ENCODE measurements at places on chromosomes 4 and X.

DNA sequence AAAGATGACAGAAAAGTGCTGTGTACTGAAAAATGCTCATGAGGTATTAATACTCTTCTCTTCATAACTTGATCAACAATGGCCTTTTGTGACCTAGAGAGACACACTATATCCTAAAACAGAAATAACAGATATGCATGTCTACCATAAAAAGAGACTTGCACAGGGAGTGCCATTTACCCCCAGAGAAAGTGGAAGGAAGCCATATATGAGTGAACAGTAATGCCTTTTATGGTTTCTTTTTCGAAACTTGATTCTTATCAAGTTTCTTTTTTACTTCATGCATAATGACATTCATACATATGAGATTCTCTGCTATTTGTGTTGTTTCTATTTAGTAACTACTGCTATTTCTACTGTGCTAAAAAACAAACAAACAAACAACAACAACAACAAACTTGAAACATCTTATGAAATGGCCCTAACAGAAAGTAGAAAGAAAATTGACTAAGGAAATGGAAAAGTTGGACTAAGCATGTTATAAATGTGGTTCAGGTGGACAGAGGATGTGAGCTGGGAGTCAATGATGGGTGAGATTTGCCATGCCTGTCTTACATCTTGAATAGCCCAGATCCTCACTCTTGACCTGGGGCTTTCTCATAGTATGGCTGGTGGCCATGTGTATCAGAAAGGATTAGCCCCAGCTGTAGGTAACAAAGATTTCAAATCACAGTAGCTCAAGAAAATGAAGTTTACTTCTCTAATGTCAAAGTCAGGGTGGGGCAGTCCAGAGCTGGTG, 43.8 kb downstream of the GEMIN8 start:
- no peak for DNase-seq

DNA sequence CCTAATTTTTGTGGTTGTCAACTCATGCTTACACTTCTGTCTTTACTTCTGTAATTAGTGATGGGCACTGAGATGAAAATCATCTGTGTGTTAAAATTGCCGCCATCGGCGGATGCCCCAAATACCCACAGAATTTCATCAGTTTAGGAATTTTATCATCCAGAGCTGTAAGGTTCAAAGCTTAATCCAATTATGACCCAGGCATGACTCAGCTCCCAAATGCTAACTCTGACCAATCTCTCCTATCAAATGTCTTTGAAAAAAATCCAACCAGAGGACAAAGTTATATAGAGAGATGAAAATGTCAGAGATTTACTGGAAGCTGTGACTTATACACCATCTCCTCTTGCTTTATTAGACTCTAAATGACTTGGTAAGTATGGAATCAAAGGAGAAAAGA, 1048.7 kb upstream of the PRKX start:
- DNase-seq = no peak

DNA sequence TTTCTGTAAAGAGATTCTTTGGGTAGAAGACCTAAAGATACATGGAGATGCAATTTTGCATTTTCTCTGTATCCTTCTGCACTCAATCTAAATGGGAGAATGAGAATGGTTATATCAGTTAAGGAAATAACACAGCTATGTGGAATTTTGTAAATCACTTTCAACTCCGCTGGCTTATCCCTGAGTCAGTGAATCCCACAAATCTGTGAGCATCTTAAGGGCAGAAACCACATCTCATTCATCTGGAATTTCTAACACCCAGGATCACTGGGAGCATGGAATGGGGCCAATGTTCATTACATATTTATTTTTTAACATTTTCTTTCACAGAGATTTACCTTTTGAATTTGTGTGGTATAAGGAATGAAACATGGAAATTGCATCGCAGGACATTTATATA, 167.8 kb downstream of the CFAP47 start:
- DNase-seq = no peak

DNA sequence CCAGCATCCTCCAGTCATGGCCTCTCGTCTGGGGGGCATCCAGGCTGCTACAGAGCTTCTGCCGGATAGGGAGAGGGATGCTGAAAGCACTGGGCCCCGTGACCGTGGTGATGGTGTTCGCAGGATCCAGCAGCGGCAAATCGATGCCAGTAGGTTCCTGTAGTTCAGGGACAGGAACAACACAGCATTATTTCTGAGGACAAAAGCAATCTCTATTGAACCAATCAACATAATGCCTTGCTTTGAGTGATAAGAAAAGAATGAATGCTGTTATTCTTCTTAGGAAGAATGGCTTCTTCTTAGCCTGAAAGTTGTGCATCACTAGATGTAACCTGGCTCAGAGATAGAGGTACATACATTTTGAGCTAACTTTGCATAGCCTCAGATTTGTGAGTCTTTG, 378.6 kb downstream of the UNC5C start:
- DNase-seq = no peak

DNA sequence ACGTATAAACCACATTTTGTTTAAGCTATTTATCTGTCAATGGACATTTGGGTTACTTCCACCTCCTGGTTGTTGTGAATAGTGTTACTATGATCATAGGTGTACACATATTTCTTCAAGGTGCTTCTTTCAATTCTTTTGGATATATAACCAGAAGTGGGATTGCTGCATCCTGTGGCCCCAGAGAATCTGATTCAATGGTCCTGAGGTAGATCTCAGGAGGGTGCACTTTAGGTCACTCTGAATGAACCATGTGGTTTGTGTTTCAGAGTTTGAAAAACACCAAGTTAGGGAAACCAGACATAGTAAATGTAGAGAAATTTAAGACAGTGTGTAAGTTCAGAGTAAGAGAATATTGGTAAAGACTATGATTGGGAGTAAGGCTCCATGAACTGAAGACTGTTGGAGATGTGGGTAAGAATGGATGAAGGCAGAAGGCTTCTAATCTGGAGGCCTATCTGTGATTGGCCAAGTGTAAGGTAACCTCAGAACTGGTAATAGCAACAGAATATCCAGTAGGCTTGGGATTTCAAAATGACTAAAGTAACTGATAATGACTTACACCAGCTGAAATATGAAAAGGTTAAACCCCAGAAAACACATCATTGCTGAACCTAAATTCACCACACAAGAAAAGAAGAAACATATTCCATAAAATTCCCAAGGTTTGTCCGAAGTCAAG, 236.9 kb downstream of the CAMK2D start:
- DNase-seq = no peak

- peak; percentile 59 for DNase-seq
These were observed 2.2 kb downstream of the NKX6-1 start for GRCh38 chr4:84496706-84497503.

- no peak for DNase-seq
These were observed 1491.6 kb downstream of the TECRL start for GRCh38 chr4:62917649-62918048.

- no peak for DNase-seq
These were observed 2.0 kb downstream of the BMPR1B start for GRCh38 chr4:94759767-94760211.

DNA sequence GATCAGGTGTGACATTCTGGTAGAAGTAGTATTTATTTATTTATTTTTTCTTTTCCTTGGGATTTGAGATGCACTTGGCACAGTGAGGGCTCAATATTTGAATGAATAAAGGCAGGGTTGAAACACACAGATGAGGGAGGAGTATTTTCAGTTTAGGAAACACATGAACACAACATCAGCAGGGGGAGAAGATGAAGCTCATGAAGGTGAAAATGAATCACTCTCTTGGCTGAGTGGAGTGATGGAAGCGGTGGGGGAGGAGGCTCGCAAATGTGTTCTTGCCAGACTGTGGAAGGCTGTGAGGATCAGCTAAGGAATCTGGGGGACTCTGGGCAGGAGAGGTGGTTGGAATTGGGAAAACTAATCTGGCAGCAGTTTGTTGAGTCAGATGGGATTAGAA, 55.3 kb downstream of the ARHGAP10 start:
- no peak for DNase-seq

- DNase-seq = no peak
These were observed 167.6 kb downstream of the ARHGAP10 start for GRCh38 chr4:147899512-147899911.
